ENCODE measurements at places on chromosomes 3 and 15.

DNA sequence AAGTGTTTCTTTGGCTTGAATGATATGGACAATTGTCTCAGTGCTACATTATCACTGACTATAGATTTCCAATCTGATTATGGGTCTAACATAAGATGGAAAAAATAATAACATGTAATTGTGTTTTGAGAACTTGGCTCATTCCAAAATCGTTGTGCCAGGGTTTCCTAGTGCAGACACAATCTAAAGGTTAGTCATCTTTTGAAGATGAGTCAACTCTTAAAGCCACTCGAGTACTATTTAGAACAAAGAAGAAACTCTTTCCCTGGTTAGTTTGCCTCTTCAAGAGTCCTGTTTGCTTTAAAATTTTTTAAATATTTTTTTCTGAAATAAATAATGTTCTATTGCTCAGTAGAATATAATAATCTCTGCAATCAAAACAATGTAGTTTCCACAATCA is 301.0 kb downstream of the CADM2 start:
- DNase-seq, result no peak

DNA sequence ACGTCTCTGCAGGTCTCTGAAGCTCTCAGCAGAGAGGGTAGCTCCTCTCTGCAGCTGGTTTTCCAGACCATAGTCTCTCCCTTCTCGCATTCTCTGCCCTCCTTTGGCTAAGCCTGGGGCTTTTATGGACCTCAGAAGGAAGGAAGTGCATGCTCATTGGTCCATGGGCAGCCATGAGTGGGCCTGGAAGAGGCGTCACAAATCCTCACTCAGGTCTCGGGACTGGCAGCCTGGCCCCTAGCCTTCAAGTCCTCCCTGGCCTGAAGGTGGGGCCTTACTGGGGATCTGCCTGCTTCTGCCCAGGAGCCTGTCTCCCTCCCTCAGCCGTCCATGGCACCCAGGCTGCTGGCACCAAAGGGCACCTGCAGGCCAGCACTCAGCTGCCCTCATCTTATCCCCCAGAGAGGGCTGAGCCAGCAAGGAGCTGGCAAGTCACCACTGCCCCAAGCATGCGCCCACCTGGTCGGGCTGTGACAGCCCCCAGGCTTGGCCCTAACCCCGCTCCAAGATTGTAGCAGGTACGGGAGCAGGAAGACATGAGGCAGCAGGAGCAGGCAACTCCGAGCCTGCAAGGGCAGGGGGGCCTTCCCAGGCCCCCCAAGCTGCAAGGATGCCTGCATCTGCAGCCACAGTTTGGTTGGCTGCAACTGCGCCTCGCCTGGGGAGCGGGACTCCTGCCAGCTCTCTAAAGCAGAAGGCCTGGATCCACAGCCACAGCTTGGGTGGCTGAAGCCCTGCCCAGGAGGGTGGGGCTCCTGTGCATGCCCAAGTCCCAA is 37.4 kb downstream of the GHSR start:
- DNase-seq, result no peak

DNA sequence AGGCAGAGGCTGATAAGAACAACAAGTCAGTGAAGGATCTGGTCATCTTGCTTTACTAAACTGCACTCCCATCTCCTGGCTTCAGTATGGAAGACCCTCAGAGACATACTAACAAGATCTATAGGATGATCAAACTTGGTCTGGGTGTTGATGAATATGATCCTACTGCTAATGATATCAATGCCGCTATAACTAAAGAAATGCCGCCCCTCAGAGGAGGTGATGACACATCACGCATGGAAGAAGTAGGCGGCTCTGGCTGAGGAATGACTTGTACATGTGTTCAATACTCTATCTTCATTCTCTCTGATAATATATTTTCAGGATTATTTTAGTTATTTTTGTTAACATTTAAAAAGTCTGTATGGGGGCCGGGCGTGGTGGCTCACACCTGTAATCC is 17.5 kb upstream of the EIF2B5 start:
- DNase-seq, result no peak

GRCh38 chr15:39211108-39211979 is 369.5 kb upstream of the THBS1 start:
- no peak for DNase-seq

- no peak for DNase-seq
These were observed 4.6 kb downstream of the MCCC1 start for GRCh38 chr3:183094711-183095110.

DNA sequence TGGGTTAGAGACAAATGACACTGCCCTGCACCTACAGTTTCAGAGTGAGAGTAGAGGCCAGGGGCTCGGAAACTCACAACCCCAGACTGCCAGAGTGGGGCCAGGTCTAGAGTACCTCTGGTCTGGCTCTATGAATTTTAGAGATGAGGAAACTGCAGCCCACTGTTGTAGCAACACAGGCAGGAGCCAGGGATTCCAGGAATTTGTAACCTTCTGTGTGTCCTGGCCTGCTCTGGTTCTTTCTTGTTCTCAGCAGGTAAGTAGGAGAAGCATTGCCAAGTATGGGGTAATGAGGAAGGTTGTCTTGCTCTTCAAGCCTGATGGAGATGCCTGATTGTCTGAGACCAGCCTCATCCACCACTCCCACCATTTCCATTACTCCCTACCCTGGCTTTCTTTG is 221.8 kb downstream of the UACA start:
- no peak for DNase-seq

DNA sequence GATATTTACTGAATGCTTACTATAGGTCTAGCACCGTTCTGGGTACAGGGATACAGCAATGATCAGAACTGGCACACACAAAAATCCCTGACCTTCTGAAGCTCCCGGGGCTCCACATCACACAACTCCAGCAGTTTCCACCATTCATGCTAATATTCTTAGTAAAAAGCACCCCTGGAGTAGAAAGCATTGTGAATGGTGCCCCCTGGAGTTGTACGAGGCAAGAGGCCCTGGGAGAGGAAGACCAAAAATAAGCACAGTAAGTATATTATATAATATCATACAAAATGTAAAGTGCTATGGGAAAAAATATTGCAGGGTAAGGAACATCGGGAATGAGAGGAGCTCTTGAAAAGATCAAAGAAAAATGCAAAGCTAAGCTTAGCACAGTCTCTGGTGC is 790 bp upstream of the SRGAP3 start:
- no peak for DNase-seq

- DNase-seq, result no peak
These were observed 343.9 kb upstream of the TPM1 start for GRCh38 chr15:62698646-62699045.

DNA sequence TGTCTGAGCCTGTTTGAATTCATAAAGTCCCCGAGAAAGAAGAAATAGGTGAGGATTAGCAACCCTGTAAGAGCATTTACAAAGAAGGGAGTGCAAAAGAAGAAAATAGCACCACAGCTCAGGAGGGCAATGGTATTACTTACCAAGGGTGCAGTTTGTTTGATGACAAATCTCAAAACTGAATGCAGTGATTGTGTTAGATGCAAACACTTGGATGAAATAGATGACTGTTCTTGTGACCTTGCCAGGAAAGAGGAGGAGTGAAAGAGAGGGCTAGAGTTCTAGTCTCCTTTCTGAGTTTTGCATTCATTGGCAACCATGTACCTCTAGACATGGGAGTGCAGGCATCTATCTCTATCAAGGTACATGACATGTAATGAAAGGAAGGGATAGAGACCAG is 1030.8 kb upstream of the CFAP20DC start:
- DNase-seq, result no peak

DNA sequence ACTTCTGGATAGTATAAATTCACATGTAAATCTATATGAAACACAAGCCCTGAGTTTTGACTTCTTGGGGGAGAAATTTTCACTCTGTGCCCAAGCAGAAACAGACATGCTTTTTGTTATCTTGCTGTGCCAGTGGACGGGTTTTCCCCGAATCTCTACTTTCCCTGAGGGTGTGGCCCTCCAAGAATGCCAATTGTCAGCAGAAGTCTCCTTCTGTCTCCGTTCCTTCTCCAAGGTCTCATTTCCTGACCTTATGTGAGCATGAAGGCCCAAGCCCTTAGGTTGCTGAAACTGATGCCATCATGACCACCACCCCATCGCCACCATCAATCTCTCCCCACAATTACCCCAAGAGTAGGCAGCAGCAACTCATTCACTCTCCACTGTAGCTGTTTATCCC is 253.8 kb downstream of the XXYLT1 start:
- DNase-seq, result no peak

DNA sequence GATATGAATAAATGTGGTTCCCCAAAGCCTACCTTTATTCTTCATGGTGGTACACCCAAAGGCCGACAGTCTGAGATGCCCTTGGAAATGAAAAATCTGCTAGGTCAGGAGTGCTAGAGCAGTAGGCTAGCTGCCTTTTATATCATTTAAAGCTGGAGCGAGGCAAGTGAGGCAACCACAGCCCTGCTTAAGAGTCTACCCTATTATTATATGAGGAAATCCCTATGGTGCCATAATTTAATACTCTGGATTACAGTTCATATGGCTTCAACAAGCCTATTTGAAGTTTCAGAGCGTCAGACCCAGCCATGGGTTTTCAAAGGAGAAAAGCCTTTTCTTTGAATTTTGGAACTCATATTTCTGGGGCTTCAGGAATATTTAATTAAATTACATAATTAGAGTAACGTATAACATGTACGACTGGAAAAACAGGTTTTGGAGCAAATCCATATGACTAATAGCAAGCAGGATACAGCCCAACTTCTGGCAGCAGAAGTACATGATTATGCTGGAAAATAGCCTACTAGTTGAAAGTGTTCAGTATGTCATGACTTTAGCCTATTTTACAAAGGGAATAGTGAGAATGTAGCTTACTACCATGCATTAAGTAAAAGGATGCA is 18.0 kb upstream of the SLTM start:
- DNase-seq, result no peak

DNA sequence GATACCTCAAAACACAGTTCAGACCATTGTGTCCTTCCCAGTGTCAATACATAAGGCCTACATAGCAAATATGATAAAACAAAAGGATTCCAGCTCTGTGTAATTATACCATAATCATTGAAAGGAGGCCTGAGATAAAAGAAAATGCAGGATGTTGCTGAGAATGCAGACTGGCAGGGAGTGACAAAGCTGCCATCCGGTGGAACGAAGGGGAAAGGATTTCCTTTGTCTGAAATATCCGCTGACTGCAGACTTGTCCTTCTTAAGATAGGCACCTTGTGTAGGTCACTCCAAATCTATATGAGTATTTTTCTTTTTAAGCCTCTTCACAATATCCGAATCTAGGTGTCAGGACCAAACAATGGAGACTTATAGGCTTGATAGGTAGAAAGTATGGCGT is 108.0 kb downstream of the KCNH8 start:
- no peak for DNase-seq

GRCh38 chr3:64152086-64152485 is 73.2 kb downstream of the PRICKLE2 start:
- no peak for DNase-seq

- DNase-seq, result no peak
These were observed 7.0 kb upstream of the DMXL2 start for GRCh38 chr15:51629612-51630011.

GRCh38 chr3:55305696-55306485 is 181.2 kb downstream of the WNT5A start:
- DNase-seq, result no peak

- no peak for DNase-seq
These were observed 24.4 kb upstream of the OCA2 start for GRCh38 chr15:28123408-28124023.

DNA sequence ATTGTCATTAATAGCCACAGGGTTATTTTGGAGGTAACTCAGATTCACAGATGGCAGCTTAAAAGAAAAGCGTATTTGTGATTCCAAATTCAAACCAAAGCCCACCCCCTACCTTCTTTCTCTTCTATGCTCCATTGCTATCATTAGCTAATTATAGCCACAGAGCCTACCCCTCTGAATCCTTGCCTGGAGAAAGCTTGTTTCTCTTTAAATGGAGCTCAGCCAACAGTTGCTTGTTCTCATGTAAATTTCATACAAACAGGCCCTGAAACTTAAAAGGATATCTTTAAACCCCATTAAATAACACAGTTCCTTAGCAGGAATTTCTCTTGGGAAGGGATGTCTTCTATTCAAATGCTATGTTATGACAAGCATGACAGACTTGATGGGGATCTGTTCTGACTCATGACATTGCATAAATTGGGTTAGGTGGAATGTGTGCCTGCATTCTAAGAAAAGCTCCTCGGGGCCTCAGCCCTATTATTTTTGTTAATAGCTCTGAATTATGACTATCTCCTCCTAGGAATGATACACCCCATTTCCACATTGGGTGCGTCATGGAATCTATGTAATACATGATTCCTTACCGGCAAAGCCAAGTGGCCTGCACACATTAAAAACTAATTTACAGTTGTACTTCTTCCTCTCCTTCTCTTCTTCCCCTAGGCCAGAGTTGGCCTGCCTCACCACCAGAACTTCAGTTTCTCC is 265.8 kb downstream of the TAFA4 start:
- no peak for DNase-seq

DNA sequence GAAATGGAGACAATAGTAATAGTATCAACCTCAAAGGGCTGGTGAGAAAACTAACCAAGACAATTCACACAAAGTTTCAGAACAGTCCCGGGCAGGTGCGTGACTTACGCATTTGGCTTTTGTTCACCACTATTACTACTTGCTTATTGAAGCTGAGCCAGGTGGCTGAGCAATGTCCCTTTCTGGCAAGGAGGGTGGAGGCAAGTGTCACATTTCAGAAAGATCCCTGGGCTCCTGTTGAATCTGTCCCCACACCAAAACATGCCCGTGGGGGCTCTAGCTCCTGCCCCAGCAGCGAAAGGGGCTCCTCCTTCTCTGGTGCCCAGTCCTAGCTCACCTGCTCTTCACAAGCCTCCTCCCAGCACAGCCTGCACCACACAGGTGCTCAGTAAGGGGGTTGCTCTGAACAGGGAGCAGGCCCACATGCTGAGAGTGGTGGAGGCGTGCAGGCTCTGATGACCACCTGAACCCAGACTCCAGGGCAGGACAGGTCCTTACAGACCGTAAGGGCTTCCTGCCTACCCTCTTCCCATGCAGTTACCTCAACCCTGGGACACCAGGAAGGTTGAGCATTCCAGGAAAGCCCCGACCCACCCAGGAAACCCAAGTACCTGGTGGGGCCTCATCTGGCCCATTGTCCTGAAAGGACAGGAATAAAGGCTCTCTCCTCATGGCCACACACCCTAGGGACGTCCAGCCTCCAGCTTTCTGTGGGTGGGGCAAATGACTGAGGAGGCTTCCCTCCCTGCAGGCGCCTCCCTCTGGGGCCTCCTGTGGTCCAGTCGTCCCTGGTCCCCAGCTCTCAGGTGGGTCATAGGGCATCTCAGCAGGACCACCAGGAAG is 32.6 kb downstream of the SEMA7A start:
- DNase-seq, result peak; percentile 53

DNA sequence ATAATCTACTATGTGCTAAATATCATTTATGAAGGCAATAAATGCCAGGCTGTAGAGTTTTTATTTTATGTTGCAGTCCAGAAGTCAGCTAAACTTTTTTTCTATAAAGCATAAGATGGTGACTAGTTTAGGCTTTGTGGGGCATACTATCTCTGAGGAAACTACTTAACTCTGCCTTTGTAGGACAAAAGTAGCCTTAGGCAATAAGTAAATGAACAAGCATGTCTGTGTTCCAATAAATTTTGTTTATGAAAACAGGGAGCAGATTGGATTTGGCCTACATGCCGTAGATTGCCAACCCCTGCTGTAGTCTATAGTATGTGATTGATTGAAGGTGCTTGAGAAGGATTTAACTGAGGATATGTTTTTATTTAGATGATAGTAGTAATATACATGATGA is 502.5 kb upstream of the NAALADL2 start:
- DNase-seq, result no peak

- no peak for DNase-seq
These were observed 669.5 kb downstream of the SQOR start for GRCh38 chr15:46304321-46304720.

- no peak for DNase-seq
These were observed 19.4 kb upstream of the ADAMTS7 start for GRCh38 chr15:78830514-78831228.

- no peak for DNase-seq
These were observed 198.2 kb upstream of the UMPS start for GRCh38 chr3:124532071-124532470.
